NCI-H748 treated with DMSO at 0.1 percent for 48 hours (cell line): ENCODE measurements at places on chromosomes 2 and 18.

DNA sequence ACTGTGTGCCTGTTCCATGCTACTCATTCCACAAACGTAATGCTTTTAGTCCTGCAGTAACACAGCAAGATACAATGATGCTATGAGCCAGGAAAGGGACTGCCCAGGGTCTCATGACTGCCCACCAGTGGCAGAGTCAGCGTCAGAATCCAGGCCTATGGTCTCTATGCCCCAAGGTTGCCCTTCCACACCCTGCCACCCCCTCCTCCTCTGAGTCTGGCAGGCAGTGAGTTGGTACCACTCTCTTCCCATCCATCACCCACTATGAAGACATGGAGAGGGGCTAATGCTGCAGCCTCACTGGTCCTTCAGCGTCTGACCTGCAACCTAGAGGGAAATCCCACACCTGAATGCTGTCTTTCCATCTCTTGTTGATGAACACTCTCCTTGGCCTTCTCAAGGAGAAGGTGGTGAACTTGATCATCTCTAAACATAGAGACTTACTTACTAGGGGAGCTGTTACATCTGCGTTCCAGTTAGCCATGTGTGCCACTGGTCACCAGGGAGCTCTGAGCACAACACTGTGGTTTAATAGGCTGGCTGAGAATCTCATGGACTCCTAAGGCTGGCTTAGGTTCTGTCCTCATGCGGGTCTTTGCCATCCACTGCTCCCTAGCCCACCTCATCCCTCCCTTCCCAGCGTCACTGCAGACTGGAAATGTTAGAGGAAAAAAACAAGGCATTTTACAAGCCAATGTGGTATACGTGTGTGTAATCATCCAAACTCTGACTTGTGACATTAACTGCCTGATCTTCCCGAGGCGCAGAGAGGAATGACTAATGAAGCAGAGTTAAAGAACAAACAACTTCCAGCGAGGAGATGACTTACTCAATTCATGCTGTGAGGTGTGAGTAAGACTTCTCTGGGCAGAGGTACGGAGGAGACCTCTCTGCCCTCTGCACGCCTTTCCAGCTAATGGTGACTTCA, 28.8 kb downstream of the STEAP3 start:
- no peak for DNase-seq

GRCh38 chr2:54471221-54471711, 15.1 kb downstream of the SPTBN1 start:
- DNase-seq: no peak

DNA sequence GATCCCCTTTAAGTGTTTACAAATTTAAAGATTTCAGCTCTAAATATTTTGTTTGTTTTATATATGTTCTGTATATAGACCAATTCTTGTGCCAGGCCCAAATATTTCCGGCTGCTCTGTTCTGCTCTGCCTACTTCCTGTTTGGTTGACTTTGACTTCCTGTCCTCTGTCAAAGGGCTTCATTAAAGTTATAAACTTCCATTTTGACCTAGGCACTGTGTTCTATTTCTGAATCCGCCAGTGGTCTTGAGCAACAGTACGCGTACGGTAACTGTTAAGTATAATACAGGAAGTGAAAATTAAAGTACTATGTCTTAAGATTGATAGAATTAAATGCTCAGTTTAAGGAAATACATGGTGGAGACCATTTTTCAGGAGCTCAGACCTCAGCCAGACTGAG, 13.5 kb upstream of the REL start:
- no peak for DNase-seq

DNA sequence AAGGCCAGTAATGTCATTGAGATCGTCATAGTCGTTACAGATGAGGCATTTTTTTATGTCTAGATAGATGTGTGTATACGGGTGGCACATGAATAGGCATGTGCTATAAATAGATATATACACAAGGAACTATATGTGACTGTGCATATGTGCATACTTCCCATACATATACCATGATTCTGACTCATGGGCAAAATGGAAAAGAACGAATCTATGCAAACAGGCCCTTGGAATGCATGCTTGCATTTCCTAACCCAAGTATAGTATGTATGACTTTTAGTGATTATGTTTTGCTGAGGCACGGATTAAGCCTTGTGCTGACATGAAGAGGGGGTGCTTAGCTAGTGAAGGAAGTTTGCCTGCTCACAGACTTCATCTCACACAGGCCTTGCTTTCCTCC, 111.7 kb downstream of the BCL11A start:
- no peak for DNase-seq

DNA sequence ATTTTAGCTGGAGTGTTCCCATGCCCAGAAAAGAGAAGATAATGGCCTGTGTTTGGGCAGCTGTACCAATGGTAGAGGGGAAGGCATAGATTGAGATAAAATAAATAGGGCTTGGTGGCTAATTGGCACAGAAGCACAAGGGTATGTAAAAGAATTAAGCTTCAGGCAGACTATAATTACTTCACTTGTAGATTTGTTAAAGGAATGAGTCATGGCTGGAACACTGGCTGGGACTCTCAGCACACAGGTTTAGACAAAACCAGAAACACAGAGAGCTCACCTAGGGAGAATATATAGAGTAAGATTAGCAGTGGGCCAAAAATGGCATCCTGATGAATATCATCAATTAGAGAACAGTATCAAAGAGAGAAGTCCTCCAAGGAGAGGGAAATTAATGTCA, 198.3 kb upstream of the FIGN start:
- DNase-seq: no peak

DNA sequence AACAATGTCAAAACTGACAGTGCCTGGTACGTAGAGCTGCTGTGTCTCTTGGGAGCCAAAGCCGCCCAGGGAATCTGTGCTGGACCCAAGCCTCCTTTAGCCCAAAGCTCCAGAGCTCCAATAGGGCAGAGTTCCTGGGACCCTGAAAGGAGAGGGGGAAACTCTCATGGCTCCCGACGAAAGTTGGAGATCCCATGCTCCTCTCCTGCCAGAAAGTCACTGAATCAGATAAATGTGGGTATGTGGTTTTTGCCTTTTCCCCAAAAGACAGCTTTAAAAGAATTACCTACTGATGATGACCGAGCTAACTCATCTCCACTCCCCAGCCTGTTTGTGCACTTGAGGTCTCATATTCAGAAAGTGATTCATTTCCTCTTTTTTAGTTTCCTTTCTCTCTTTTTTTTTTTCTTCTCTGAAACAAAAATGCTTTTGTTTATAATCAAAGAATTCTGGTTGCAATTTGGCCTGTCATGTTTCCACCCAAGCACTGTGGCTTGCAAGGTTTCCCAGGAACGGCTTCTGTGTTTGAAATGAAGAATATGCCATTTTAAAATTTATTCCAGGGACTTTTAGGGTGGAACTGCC, 14.1 kb upstream of the PMAIP1 start:
- no peak for DNase-seq

DNA sequence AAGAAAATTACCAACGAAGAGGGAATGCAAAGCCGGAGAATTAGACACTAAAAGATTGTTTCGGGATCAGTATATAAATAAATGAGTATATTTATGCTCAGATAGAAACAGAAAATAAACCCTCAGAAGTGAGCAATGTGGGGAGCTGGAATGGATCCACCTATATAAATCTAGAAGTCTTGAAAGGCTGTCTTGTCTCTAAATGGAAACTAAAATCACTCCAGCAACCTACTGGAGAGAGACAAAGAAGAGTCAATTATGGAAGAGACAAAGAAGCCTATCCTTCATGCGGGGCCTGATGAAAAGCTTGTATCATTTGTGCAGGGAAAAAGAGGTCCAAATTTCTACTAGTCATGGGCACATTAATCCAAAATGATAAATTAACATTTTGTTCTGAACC, 158.1 kb downstream of the DNAH7 start:
- DNase-seq: no peak

GRCh38 chr2:725468-725867, 48.3 kb upstream of the TMEM18 start:
- no peak for DNase-seq

DNA sequence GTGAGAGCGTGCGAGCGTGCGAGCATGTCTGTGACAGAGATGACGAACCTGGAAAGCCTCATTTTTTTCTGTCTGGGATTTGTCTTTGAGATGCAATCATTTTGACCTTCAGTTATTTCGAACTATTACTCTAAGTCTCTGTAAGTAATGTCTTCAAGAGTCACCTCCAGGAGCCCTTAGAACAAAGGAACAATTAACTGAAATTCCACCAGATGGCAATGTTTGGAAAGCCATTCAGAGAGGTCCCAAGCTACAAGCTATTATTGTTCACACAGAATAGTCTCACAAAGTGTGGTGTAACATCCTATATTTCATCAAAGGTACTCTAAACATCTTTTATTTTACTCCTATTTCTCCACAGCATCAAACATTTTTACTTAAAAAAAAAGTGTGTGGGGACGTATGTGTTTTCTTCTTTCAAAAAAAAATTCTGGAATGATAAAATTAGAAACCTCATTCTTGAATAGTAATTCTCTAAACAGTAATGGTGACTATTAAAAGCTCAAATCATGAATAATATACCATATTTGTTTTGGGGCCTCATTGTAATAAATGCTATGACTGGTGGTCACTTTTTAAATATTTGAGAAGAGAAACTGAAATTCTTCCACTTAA, 35.1 kb upstream of the MAPRE2 start:
- DNase-seq: peak; percentile 75

GRCh38 chr2:70902067-70902442, 33.6 kb upstream of the ATP6V1B1 start:
- no peak for DNase-seq

- DNase-seq: no peak
These were observed 79.0 kb downstream of the HDAC4 start for GRCh38 chr2:239321596-239322415.

GRCh38 chr2:186308347-186308746, 177.7 kb upstream of the ZC3H15 start:
- no peak for DNase-seq

- DNase-seq: no peak
These were observed 29.5 kb upstream of the SMAD7 start for GRCh38 chr18:48979944-48980890.

DNA sequence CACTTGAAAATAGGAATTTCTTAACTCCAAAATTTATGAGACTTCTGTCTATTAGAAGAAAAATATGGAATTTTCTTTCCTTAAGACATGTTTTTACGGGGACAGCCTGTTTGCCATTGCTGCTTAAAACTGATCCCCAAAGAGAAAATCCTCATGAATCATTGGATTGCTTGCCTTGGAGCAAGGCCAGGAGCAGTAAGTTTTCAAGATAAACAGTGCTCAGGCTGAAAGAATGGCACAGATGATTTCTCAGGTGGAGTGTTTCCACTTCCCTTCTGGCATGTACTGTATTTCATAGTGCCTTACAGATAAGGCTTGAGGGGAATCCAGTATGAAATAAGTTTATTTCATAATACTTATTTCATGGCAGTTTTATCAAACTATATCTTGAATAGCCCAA, 74.3 kb upstream of the MMADHC start:
- DNase-seq: no peak

GRCh38 chr2:86344404-86344803, 7.0 kb upstream of the REEP1 start:
- DNase-seq: no peak

- peak; percentile 93 for DNase-seq
These were observed 108.4 kb downstream of the MEIS1 start for GRCh38 chr2:66543257-66543767.

DNA sequence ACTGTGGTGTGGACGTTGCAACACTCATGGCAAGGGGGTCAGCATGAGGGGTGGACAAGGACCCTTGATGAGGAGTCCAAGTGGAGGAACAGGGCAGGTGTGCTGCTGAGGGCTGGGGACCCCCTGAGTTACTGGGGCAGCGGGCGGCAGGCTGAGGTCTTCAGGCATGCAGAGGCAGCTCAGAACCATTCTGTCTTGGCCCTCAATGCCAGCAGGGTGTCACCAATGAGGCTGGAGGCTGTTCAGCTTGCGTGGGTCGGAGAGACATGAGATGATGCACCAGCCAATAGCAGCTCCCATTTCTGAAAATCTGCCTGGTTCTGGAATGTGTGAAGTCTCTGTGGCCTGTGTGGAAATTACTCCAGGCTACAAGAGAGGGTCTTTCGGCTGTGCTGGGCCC, 105.4 kb downstream of the INHBB start:
- DNase-seq: no peak

GRCh38 chr2:158999458-158999857, 31.0 kb downstream of the TANC1 start:
- DNase-seq: no peak
